ENCODE measurements at places on chromosomes 5 and 9.
A peak's percentile ranks its signal among the peaks of the same experiment; 100 is the strongest.

DNA sequence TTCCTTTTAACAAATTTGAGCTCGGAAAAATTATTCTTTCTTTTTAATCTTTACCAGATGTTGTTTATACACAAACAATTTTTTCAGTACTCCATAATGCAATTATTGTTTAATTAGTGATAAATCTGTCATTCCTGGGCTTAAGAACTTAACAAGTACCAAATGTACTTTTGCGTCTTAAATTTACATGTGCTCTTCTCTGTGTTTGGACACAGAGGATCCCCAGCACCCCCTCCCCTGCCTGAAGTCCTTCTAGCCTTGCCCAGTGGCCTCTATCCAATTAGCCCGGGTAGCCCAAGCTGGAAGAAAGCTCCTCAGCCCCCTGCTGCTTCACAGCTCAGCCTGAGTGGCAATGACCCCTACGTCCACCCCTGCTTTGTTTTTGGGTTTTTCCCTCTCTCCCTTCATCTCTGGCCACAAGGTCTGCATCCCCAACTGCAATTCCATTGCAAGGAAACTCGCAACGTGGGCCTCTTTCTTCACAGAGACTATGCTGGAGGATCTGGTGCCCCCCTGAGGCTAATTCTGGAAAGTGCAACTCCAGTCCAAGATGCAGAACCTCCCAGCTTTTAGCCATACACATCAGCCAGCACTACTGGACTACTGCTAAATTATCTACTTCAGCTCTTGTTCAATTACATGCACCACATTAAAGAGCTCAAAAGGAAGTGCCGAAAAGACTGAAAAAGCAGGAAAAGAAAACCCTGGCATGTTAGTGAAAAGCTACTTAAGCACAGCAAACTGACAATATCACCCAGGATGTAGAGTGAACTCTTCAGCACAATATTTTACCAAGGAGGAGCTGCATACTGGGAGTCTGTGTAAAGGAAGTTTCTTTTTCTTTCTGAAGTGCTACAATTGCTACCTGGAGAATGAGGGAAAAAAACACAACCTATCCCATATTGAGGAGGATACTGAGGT, 186.2 kb downstream of the FANCC start:
- DNase-seq = peak; percentile 68

- DNase-seq = peak; percentile 90
These were observed 215.6 kb downstream of the ROR2 start for GRCh38 chr9:91734371-91734981.

GRCh38 chr9:129910628-129911567, 75.6 kb downstream of the USP20 start:
- peak; percentile 59 for DNase-seq

DNA sequence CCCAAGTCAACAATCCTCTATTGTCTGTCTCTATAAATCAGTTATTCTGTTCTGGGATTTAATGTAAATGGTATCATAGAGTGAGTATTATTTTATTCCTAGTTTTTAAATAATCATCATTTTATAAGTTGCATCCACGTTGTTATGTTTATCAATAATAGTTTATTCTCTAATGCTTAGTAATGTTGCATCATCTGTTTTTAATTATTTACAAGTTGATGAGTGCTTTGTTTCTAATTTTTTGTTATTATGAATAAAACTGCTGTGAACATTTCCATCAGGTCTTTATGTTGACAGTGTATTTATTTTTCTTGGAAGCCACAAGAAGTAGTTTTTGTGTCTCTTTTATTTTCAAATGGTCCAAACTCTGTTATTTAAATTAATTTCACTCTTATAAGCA, 1201.2 kb upstream of the CDH6 start:
- DNase-seq = no peak

- peak; percentile 84 for DNase-seq
These were observed 580 bp upstream of the PRRX2 start for GRCh38 chr9:129664746-129665388.

DNA sequence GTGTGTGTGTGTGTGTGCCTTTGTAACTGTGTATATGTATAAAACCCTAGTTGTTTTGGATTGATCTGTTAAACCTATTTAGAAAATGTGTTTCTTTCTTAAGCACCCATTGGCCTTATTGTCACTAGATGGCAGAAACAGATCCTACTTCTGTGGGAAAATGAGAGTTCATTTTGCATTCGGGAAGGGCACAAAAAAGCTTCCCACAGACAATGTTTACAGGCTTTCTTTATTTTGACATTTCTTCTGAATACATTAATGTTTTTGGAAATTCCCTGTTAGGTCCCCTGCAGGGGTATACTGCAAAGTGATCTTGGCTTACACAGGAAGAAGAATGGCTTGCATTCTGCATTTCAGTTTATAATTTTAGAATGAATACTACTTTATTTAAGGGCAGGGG, 481.8 kb upstream of the ARRDC3 start:
- DNase-seq = no peak

GRCh38 chr5:149299451-149300054, 27.9 kb downstream of the AFAP1L1 start:
- DNase-seq = no peak

GRCh38 chr9:34279411-34279810, 49.7 kb downstream of the KIF24 start:
- no peak for DNase-seq

GRCh38 chr9:93477397-93477796, 24.0 kb upstream of the FAM120AOS start:
- no peak for DNase-seq

DNA sequence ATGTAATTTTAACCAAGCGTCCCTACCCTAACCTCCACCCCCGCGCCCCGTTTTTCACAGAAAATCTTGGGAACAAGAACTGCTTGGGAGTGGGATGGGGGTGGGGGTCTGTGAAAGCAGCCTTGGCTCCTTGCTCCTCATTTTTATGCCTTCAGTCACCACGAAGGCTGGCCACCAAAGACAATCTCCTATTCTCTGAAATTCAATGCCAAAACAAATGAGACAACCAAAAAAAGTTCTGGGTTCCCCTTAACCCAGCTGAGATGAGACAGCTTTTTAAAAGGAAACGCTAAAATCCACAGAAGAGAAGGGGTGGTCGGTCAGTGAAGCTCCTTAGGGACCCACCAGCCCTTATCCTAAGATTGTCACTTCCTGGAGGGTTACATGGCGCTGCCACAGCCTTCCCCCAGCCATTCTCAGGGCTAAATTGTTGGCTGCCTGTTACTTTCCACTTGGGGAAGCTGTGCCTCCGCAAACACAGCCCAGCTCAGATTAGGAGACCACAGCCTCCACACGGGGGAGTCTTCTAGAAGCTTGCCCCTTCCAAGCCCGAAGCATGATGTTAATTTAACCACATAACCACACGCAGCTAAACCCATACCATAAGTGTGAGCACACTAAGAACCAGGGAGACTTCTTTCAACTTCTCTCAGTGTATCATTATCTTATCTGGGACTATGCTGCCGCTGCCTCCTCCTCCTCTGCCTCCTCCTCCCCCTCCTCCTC, 136.3 kb downstream of the FOXD1 start:
- DNase-seq = peak; percentile 55

DNA sequence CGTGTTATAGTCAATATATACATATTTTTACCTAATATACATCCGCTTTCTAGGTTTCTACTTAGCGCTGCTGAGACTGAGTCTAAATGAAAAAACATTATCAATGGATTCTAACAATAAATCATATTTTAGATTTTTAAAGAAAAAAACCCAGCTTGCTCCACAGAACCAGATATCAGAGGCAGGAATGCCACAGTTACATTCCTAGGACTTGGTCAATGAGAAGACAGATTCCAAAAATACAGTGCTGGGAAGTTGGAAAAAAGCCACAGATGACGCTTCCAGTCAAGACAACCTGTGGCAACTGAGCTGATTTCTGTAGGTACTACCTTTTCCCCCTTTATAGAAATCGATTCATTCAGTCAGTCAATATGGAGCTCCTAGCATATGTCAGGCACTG, 577 bp upstream of the CCDC112 start:
- no peak for DNase-seq

DNA sequence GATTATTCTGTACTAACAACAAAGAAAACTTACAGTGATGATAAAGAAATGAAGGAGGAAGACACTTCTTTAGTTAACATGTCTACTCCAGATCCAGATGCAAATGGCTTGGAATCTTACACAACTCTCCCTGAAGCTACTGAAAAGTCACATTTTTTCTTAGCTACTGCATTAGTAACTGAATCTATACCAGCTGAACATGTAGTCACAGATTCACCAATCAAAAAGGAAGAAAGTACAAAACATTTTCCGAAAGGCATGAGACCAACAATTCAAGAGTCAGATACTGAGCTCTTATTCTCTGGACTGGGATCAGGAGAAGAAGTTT, 67.9 kb downstream of the VCAN start:
- DNase-seq = no peak

- DNase-seq = no peak
These were observed 33.5 kb downstream of the TMEM245 start for GRCh38 chr9:109086221-109086620.

GRCh38 chr5:68460147-68460798, 244.7 kb downstream of the PIK3R1 start:
- DNase-seq = no peak

DNA sequence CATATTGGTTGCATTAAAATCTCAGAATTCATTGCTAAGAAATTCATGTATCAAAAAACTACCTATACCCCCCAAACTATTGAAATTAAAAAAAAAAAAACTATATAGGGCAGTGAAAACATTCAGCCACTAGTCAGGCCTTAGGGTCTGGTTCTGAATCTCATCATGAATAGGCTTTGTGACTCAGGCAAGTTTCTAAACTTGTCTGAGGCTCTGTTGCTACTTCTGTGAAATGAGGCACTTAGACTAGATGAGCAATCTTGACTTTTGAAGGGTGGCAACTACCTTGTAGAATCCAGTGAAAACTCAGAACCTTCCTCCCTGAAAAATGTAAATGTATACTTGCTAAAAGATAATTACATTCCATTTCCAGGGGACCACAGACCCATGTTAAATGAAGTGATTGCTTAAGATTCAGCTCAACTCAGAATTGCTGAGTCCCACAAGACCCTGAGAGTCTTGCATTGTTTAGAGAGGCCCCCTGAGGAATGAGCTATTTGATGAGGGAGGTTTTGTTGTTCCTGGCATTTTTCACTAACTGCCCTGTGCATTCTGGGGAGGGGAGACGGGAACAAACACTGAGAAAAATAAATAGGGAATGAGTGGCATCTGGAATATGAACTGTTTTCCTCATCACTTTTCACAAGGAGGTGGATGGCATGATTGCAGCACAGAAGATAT, 29.5 kb downstream of the RAI14 start:
- no peak for DNase-seq

DNA sequence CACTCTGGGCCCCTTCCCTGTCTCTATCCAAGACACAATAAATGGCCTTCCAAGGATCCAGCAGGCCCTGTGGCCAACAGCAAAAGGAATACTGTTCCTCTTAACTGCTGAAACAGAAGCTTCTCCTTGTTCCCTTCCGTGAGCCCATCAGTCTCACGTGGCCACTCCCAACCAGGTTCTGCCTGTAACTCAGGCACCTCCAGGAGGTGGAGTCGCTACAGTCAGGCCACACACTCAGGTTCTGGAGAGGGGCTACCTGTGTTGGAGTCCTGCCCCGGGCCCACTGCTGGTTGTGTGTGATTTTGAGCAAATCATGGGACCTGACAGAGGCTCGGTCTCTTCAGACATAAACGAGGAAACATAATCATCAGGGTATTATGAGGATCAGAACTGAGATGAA, 10.3 kb downstream of the FAT2 start:
- no peak for DNase-seq

DNA sequence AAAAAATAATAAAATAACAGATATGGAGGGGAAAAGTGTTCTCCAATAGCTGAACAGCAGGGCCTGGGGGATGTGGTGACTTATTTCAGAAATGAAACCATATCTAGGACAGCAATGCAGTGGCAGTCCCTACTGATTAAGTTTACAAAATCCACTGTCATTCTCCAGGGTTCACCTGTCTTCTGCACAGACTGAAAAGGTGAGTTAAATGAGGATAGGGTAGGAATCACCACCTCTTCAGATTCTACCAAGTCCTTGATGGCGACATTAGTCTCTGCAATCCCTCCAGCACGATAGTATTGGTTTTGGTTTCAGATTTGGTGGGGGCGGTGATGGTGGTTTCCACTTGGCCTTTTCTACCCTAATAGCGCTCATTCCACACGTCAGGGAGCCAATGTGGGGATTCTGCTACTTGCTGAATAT, 32.3 kb upstream of the NPM1 start:
- no peak for DNase-seq

DNA sequence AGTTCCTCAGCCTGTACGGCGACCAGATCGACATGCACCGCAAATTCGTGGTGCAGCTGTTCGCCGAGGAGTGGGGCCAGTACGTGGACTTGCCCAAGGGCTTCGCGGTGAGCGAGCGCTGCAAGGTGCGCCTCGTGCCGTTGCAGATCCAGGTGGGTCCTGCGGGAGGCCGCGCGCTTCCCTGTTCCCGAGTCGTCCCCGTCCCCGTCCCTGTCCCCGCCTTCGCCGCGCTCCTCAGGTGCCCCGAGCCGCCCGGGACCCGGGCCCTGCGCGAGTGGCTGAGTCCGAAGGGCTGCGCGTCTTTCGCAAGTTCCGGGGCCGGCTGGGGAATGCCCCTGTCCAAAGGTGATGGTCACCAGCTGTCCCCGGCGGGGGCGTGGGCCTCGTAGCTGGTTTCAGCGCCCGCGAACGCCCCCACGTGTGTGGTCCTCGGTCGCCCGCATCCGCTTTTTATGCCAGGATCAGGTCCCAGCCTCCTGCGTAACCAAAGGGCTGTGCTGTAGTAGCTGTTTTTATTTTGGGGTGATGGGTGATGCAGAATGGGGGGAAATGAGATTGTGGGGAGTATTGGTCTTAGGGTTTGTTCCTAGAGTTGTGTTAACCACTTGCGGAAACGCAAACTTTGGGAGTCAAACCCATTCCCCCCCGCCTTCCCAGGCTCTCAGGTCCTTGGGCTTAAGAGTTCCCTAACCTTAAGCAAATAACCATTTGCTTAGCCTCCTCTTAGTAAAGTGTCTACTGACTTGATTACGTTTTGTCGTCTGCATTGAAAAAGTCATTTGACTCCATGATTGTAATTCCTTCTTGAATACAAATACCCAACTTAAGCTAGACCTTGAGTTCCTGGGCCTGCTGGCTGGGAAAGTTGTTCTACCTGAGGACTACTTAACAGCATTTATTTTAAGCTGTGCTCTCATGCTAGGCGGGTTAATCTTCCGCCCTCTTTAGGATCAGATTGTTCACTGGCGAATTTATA, 663 bp downstream of the ISOC1 start:
- peak; percentile 77 for DNase-seq

DNA sequence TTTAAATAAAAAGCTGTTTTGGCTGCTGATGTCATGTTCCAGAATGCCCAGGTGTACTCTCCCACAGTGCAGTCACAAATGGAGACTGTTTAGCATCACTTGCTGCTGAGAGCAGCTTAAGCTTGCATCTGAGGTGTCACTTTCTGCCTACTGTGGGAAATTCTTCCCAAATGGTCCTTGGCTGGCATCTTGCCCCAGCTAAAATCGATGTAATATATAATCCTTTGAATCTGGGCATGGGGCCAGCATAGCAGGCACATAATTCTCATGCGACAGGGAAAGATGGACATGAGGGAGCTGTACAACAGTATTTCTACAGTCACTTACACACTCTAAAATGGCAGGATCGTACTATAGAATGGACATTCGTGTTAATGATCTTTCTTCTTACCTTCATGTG, 144.3 kb downstream of the MACIR start:
- no peak for DNase-seq

- DNase-seq = no peak
These were observed 743.7 kb upstream of the GRAMD2B start for GRCh38 chr5:125679522-125679921.

GRCh38 chr9:77833561-77834429, 185.7 kb upstream of the GNA14 start:
- DNase-seq = no peak

- no peak for DNase-seq
These were observed 30.6 kb downstream of the SNX2 start for GRCh38 chr5:122805481-122805880.

GRCh38 chr5:168765551-168766425, 186.6 kb upstream of the PANK3 start:
- DNase-seq = peak; percentile 87

Data from aorta (tissue), 5 donors.